Esophagus muscularis mucosa (tissue), 4 donors: ENCODE measurements at places on chromosomes 5 and 9. TPM values are rescaled to one million over a fixed set of nuclear protein-coding genes. Genes with fewer than 3 reads are reported as not detected.

DNA sequence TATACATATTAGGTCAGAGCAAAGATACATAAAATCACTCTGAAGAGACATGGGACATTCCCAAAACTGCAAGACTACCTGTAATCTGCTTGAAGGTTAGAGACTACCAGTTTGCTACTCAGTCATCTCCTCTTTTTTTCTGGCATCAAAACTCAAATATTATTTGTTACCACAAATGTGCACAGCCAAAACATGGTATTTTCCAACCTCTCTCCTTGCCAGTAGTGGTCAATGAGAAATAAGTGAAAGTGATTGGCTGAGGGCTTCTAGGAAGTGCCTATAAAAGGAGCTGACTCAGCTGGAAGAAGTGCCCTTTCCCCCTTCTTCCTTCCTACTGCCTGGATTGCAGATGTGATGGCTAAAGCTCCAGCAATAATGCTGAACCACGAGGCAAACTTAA lies 13.8 kb downstream of the GZMK start:
- no peak overlapping the region for H3K27ac ChIP-seq
- H3K27me3 ChIP-seq: no peaks in the 10 kb centered on the region
- H3K4me3 ChIP-seq: no peak overlapping the region
- no peaks in the 10 kb centered on the region for H3K4me1 ChIP-seq
- H3K36me3 ChIP-seq: no peaks in the 10 kb centered on the region
- DNase-seq: no peak

DNA sequence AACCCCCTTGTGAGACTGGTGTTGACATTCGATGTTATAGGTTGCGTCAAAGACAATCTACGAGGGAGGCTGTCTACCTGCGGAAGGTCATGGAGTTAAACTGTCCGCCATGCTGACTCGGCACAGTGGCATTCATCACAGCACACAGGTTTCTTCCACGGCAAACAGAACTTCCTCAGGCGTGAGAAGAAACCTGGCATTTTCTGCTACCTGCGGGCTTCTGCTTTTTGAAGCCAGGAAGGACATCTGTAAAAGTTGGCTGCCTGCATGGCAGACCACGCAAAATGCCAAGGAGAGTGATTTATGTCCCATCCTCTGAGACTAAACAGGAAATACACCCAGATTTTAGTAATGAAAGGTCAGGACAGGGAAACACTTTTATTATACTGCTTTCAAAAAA lies 809.8 kb upstream of the NUDT12 start:
- H3K36me3 ChIP-seq: no peaks in the 10 kb centered on the region
- no peak overlapping the region for H3K4me3 ChIP-seq

DNA sequence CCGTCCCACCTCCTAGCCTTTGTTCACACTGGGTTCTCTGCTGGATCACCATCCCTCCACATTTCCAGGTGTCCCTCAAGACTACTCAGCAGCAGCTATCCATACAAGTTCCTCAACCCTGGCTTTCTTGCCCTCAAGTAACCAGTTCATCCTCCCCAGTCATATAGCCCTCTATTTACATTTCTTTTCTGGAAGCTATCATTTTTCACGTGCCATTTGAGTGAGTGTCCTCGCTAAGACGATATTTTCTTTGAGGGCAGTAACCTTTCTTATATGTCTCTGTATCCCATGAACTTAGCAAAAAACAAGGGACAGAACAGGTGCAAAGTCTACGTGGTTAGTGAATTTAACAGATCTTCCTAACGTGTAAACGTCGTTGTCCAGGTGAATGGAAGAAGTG lies 29.6 kb upstream of the KCNMB1 start:
- no peak overlapping the region for H3K4me3 ChIP-seq
- no peak overlapping the region for H3K27ac ChIP-seq
- no peaks in the 10 kb centered on the region for H3K27me3 ChIP-seq
- no peak for DNase-seq
- no peaks in the 10 kb centered on the region for H3K36me3 ChIP-seq

GRCh38 chr5:124661317-124662141 lies 84.9 kb downstream of the ZNF608 start:
- H3K4me3 ChIP-seq: no peak overlapping the region
- H3K27ac ChIP-seq: peak overlapping the region; percentile 70
- DNase-seq: peak; percentile 72
- no peaks in the 10 kb centered on the region for H3K36me3 ChIP-seq
- H3K27me3 ChIP-seq: no peaks in the 10 kb centered on the region

GRCh38 chr9:121966706-121967105 lies 126.4 kb downstream of the TTLL11 start:
- H3K36me3 ChIP-seq: no peaks in the 10 kb centered on the region
- H3K4me1 ChIP-seq: no peaks in the 10 kb centered on the region
- DNase-seq: no peak

GRCh38 chr9:27292659-27293405 lies 4.1 kb downstream of the EQTN start:
- no peaks in the 10 kb centered on the region for H3K36me3 ChIP-seq
- no peaks in the 10 kb centered on the region for H3K4me1 ChIP-seq
- no peak overlapping the region for H3K27ac ChIP-seq
- no peaks in the 10 kb centered on the region for H3K27me3 ChIP-seq

DNA sequence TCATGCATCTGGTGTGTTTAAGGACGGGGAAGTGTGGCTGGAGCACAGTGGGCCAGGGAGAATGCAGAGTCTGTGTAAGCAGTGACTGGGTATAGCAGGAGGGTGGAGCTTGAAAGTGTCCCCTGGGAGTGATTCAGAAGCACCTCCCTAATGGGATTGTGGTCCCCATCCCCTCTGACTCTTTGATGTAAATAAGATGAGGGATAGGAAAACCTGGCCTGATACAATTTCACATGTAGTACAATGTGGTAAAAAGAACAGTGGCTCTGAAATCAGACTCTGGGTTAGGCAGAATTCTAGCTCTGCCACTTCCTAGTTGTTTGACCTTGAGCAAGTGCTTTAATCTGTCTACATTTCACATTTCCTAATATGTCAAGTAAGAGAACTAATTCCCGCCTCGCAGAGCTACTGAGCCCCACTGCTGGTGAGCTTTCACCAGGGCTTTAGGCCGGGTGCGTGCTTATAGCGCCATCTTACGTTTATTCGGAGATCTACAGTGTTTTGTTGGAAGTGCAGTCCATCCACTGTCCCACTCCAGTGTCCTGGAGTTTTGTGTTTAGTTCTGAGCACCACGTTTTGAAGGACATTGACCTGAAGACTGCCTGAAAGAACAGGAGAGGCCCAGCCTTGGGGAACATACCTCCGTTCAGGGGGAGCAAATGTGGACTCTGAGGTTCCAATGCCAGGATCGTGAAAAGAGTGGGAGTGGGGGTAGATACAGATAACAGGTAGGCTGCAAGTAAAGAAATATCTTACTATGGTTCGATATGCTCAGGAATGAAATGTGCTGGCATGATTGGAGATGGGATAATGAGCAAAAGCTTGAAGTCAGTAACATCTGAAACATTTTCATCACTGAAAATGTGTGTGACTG lies 51.2 kb upstream of the TESK1 start:
- H3K27ac ChIP-seq: peak overlapping the region; percentile 81
- peaks cover 53% of the 10 kb centered on the region for H3K4me1 ChIP-seq
- H3K36me3 ChIP-seq: peaks cover 37% of the 10 kb centered on the region
- no peaks in the 10 kb centered on the region for H3K27me3 ChIP-seq

DNA sequence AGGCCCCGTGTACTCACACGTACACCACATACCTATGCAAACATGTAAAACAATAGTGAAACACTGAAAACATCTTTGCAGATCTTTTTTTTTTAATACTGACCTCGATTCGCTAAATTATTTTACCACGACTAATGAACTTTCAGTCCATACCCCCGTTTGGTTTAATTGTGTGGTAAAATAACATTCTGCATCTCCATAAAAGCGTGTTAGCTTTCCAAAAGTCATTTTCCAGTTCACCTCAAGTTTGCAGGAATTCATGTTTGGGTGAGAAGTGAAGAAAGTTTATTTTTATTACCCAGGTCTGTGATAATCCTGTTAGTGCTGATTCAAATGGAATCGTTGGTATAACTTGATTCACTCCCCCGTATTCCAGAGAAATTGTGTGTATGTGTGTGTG lies 652 bp downstream of the ARSK start:
- DNase-seq: no peak
- H3K27ac ChIP-seq: peak overlapping the region; percentile 87
- H3K4me3 ChIP-seq: peak overlapping the region; percentile 74
- H3K36me3 ChIP-seq: no peaks in the 10 kb centered on the region

- no peak for DNase-seq
- no peak overlapping the region for H3K4me3 ChIP-seq
- no peaks in the 10 kb centered on the region for H3K36me3 ChIP-seq
These were observed 369.6 kb upstream of the SEMA6A start for GRCh38 chr5:116944183-116944582.

GRCh38 chr9:131590907-131591844 lies 45.9 kb downstream of the PRRT1B start:
- DNase-seq: peak; percentile 96
- no peak overlapping the region for H3K27ac ChIP-seq
- H3K27me3 ChIP-seq: no peaks in the 10 kb centered on the region
- no peak overlapping the region for H3K4me3 ChIP-seq

- H3K27ac ChIP-seq: no peak overlapping the region
- no peaks in the 10 kb centered on the region for H3K4me1 ChIP-seq
- DNase-seq: no peak
- H3K36me3 ChIP-seq: no peaks in the 10 kb centered on the region
- no peak overlapping the region for H3K4me3 ChIP-seq
These were observed 132.9 kb upstream of the NR3C1 start for GRCh38 chr5:143536364-143536763.

DNA sequence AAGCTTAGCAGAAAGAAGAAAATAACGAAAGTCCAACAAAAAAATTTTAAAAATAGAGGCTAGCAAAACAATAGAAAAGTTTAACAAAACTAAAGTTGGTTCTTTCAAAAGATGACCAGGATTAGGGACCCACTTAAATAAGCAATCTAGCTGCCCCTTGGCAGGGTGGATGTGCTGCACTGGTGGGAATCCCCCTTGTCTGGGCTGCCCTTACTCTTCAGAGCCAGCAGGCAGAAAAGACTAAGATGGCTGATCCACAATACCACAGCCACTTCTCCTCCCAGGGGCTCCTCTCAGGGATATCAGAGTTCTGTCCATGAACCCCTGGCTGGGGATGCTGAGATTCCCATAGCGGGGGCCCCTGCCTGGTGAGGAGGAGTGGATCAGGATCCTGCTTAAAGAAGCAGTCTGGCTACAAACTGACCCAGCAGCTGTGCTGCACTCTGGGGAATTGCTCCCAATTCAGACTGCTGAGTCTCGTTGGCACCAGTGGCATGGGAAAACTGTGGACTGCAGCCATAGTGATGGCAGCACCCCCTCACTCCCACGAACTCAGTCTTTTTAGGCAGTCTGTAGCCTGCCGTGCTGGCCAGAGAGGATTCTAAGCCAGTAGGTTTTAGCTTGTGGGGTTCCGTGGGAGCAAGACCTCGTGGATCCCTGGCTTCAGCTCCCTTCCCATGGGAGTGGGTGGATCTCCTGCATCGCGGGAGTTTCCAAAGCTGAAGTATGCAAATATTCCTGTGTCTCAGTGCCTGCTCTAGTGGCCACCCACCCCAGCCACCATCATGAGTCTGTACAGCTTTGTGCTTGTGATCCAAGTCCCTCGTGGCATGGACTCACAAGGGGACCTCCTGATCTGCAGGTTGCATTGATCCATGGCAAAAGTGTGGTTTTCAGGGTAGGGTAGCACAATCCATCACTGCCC lies 2.9 kb upstream of the INSL6 start:
- no peak overlapping the region for H3K4me3 ChIP-seq
- H3K27me3 ChIP-seq: peaks cover 8% of the 10 kb centered on the region
- H3K4me1 ChIP-seq: no peaks in the 10 kb centered on the region
- no peaks in the 10 kb centered on the region for H3K36me3 ChIP-seq

DNA sequence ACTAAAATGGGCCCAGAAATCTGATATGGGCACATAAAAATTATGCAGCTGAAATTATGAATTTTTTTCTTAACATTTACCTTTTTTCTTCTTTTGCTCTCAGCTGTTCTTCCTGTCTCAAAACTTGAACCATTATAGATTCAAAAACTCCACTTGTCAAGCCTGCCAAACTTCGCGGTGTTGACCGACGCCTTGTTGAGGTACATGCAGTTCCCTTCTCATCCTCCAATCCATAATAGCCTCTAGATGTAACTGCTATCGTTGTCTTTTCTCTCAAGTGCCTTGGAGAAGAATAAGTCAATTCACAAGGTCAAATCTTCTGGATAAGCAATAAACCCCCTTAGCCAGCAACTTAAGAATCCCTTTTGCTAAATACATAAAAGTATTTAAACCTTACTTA lies 27.2 kb downstream of the RANBP6 start:
- H3K27me3 ChIP-seq: no peaks in the 10 kb centered on the region
- DNase-seq: no peak
- peaks cover 6% of the 10 kb centered on the region for H3K36me3 ChIP-seq
- no peaks in the 10 kb centered on the region for H3K4me1 ChIP-seq
- H3K4me3 ChIP-seq: no peak overlapping the region

GRCh38 chr5:32278406-32278805 lies 34.3 kb downstream of the MTMR12 start:
- peaks cover 11% of the 10 kb centered on the region for H3K36me3 ChIP-seq
- H3K27ac ChIP-seq: no peak overlapping the region
- H3K27me3 ChIP-seq: no peaks in the 10 kb centered on the region
- peaks cover 34% of the 10 kb centered on the region for H3K4me1 ChIP-seq
- no peak for DNase-seq

GRCh38 chr5:151499501-151500035 lies 52.2 kb downstream of the SLC36A1 start:
- no peaks in the 10 kb centered on the region for H3K27me3 ChIP-seq
- H3K27ac ChIP-seq: no peak overlapping the region
- DNase-seq: no peak
- no peak overlapping the region for H3K4me3 ChIP-seq
- peaks cover 6% of the 10 kb centered on the region for H3K4me1 ChIP-seq
- no peaks in the 10 kb centered on the region for H3K36me3 ChIP-seq

DNA sequence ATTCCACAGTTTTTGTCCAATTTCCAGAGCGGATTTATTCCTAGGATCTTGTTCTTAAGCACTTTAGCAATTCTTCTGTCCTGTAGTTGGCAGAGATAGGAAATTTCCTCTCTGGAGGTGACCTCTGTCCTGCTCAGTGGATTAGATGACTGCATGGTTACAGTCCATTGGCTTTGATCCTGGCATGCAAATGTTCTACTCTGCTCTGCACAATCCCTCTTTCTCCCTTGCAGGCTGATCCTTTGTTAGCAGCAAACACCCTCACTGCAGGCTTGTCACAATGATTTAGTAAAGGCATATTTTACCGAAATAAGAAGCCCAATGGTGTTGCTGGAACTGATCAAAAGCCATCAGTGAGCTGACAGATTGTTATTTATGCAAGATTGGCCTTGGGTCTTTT lies 243.8 kb downstream of the COX7C start:
- H3K4me1 ChIP-seq: no peaks in the 10 kb centered on the region
- no peak overlapping the region for H3K27ac ChIP-seq
- no peak for DNase-seq
- no peak overlapping the region for H3K4me3 ChIP-seq

GRCh38 chr5:472076-472655 lies 29.2 kb downstream of the EXOC3 start:
- H3K4me3 ChIP-seq: peak overlapping the region; percentile 98
- H3K36me3 ChIP-seq: peaks cover 20% of the 10 kb centered on the region
- peak overlapping the region; percentile 81 for H3K27ac ChIP-seq
- H3K27me3 ChIP-seq: peaks cover 25% of the 10 kb centered on the region
- no peak for DNase-seq

GRCh38 chr5:33487236-33487635 lies 46.5 kb downstream of the TARS1 start:
- H3K36me3 ChIP-seq: no peaks in the 10 kb centered on the region
- no peaks in the 10 kb centered on the region for H3K27me3 ChIP-seq
- H3K27ac ChIP-seq: no peak overlapping the region
- no peak for DNase-seq
- H3K4me1 ChIP-seq: peaks cover 7% of the 10 kb centered on the region
- H3K4me3 ChIP-seq: no peak overlapping the region

Gene NSG2
- total RNA-seq: 3.9 TPM

Gene PCDHA10
- 0.83 TPM for total RNA-seq

Gene DND1
- 0.66 TPM for total RNA-seq

Gene IFNA21
- total RNA-seq: not detected
